ENCODE measurements at places on chromosomes 2 and 18.

GRCh38 chr2:38038682-38039081, 37.3 kb downstream of the CYP1B1 start:
- no peak for DNase-seq

GRCh38 chr18:42048158-42048557, 93.1 kb downstream of the PIK3C3 start:
- DNase-seq, result peak; percentile 93

DNA sequence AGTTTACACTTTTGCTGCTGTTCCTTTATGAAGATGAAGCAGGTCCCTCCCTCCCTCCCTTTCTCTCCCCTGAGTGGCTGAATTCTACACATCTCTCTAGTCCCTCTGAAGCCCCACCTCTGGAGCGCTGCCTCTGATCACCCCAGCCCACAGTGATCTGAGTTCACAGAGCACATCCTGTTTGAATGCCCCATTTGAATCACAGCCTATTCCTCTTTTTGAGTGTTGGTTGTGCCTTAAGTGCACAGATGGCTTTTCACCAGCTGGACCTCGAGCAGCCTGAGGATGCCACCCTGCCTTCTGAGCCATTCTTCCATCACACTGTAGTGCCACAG, 87.1 kb downstream of the ITGB1BP1 start:
- DNase-seq, result no peak

DNA sequence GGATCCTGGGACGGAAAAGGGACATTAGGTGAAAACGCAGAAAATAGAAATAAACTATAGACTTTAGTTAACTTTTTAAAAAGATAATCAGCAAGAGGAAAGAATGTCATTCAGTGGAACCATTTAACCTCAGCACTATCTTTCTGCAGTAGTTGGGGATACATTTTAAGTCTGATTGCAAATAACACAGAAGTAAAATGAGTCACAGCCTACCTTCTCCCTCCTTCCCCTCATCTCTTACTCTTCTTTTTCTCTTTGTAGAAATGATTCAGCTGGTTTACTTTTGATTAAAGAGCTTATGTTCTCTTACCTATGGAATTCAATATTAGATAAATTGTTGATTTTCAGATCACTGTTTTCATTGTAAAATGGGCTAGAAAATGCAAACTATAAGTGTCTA, 171.2 kb downstream of the FAM210A start:
- DNase-seq, result no peak

GRCh38 chr2:76316691-76317090, 606.0 kb upstream of the GCFC2 start:
- no peak for DNase-seq

- DNase-seq, result no peak
Measured at GRCh38 chr2:58494071-58494501, 253.0 kb upstream of the FANCL start.

DNA sequence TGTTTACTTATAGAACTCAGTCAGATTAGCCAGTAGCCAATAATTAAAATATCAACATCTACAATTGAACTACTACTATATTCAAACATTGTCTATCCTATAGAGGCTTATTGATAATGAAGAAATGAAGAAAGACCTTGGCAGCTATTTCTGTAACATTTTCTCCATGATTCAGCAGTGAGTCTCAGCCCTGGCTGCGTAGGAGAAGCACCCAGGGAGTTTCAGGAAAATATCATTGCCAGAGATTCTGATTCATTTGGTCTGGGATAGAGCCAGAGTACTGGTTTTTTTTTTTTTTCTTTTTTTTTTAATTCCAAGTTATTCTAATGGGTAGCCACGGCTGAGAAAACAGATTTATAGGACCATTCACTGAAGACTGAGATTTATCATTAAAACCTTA, 404.8 kb downstream of the TXNL1 start:
- DNase-seq, result peak; percentile 89

DNA sequence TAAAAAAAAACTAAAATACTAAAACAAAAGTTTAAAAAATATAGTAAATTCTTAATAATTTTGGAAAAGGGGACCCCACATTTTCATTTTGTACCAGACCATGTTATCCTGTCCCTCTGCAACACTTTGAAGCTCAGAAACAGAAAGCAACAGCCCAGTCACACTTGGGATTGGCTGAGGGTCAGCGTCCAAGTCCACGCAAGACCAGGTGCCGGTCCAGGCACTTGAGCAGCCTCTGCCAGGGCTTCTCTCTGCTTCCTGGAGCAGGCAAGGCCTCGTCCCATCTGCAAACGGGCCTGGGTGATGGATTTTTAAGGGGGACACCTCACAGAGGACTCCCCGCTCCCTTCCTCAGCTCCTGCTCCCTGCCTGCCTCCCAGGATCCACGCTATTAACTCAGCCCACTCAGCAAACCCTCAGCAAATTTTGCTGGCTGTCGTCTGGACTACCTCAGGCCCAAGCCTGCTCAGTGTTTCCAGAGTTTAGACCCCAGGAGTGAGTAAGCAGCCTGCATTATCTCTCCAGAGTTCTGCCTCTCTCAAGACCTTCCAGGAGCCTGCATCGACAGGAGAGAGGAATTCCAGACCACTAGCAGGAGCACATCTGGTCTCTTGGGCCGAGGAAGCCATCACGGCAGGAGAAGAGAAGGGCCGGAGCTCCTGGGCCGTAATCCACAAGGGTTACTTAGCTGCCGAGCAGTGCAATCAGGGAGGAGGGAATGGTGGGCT, 88.7 kb upstream of the STPG4 start:
- no peak for DNase-seq

DNA sequence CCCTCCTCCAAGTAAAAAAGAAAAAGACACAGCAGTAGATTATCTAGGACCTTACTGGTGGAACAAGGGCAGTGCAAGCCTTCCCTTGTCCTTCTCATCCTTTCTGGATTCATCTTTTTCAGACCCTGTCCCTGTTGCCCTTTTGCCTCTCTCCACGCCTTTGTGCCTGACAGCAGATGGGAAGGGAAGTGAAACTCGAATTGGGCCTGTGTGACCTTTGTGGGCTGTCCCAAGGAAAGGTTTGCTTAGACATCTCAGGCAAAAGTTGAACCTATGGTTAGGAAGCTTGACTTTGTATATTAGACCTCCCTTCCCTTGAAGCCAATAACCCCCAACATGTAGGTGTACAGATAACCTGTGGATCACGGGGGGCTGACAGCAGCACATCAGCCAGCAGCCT, 185.3 kb downstream of the PRKCE start:
- no peak for DNase-seq

DNA sequence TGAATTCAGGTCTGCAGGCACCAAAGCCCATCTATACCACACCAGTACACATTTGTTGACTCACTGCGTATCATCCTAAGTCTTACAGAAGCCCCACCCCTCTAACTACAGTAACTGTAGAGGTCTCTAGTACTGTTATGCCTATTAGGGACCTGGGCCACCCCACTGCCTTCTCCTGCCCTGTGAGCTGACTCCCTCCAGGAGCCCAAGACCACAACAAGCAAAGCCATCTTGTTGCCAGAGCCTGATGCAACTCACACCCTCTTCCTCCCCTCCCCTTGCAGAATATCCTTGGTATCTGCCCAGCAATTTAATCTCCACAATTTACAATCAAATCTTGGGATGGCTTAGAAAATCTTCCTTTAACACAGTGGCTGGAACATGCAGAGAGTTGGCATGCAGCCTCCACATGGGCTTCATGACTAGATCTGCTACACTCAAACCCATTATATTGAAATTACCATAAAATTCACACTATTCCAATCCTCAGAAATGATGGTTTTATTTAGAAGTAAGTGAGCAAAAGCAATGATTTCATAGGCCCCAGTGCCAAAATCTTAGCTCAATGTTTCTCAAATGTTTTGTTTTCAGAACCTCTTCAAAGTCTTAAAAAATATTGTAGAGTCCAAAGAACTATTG, 17.7 kb upstream of the CYP1B1 start:
- DNase-seq, result peak; percentile 39

DNA sequence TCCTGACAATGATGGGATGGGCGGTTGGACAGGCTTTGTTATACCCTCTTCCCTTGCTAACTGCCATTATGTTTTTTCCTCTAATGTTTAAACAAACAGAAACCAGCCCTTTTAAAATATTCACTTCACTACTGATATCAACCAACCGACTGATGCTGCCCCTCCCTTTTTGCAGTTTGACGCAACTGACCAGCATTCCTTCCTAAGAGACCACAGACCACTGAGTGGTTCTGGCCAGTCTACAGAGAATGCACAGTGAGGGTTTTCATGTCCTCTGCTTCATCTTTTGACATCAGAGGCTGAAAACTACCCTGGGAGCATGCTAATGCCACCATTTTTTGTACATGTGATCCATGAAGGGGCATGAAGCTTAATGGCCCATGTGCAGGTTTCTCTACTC, 85.3 kb downstream of the CYP26B1 start:
- no peak for DNase-seq

DNA sequence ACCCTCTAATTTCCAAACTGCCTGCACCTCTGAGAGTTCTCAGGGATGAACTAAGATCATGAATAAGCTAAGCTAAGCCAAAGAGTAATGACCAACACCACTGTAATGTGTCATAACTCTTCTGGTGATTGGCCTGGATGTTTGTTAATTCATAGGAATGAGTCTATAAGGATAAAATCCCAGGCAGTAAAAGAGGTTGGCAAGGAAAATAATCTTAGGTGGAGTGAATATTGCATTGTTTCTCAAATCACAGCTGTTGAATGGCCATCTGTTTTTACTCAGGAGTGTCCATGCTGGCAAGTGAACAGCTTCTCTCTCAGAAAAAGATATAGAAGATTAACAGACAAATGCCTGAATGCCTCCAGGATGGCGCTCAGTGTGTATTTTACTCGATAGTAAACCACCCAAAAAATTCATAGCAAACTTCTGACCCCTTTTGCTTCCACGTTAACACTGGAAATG, 60.8 kb upstream of the GLS start:
- peak; percentile 93 for DNase-seq

- no peak for DNase-seq
Measured at GRCh38 chr2:180002198-180002770, 4.8 kb downstream of the CWC22 start.

DNA sequence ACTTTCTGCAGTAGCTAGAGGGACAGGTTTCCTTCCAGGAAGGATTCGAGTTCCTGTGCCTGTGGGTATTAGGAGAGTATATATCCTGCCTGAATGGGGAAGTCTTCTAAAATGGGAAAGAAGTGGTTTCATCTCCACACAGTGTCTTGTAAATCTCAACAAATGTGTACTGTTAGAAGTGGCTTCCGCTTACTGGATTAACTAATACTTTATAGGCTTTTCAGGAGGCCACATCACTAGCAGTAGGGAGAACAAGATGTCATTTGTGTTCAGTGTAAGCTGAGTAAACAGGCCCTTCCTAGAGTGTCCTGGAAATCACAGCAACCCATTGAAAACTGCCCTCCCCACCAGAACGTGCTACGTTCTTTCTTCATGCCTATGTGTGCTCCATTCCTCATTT, 12.5 kb upstream of the POLR1B start:
- DNase-seq, result no peak

DNA sequence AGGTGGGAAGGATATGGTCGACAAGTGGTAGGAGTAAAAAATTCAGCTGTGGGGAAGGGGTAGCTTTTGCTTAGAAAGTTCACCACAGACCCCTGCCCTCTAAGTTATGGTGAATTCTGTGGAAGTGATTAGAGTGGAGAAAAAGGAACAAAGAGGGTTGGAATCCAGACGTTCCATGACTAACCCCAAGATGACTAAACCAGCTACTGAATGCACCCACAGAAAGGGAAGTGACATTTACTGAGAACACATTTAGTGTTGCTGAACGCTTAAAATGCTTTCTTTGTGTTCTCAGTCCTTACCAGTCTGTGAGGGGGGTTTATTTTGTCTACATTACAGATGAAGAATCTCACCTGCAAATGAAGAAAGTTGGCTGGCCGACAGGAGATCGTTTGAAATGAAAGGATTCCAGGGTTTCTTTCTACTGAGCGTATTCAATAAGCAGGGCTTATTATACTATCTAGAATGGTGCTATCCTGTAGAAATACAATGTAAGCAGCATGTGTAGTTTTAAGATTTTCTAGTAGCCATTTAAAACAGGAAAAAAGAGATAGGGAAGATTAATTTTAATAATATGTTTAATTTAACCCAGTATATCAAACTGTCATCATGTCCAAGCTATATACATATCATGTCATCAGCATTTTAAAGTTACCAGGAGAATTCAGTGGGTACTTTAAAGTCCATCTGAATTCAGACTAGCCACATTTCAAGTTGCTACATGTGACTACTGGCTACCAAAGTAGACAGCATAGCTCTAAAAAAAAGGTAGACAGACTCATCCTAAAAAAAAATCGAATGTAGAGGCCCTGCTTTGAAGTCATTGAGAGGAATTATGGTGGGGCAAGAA, 60.1 kb downstream of the LIMS1 start:
- peak; percentile 81 for DNase-seq

- no peak for DNase-seq
Measured at GRCh38 chr2:19454125-19454524, 95.7 kb upstream of the OSR1 start.

GRCh38 chr2:207215308-207215707, 49.6 kb upstream of the KLF7 start:
- no peak for DNase-seq

DNA sequence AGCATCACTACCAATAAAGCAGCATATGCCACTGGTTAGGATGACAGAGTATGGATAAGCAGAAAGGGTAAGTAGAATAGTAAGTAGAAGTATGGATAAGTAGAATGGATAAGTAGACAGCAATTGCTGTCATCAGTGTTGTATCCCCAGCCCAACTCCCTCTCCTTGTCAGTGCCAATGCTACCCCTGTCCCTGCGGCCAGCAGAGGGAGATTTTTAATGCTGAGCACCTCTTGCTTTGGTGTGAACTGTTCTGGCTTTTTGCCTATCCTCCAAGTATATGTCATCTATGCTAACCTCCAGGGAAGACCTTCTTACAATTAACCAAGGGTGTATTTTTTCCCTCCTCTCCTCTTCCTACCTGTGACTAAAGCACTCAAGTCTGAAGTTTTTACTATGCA, 136.7 kb upstream of the SPHKAP start:
- DNase-seq, result peak; percentile 29

DNA sequence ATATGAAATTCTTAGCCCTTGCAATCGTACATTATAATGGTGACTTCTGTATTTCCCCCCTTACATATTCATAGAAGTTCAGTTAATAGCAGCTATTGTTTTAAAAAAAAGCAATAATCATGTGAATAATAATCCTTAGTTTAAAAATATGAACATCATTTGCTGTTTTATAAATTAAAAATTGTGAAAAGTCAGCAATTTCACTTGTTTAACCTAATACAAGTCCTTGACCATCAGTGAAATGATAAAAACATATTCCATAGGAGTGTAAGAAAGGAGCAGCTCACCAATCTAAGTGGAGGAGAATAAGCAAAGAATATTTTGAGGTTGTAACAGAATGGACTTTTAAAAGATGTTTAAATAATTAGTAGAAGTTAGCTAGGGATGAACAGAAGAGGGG, 650.2 kb downstream of the SUCLG1 start:
- no peak for DNase-seq

- DNase-seq, result peak; percentile 54
Measured at GRCh38 chr18:61833978-61834377, 58.8 kb downstream of the RNF152 start.

GRCh38 chr2:111072220-111072871, 48.4 kb upstream of the BCL2L11 start:
- DNase-seq, result peak; percentile 85

DNA sequence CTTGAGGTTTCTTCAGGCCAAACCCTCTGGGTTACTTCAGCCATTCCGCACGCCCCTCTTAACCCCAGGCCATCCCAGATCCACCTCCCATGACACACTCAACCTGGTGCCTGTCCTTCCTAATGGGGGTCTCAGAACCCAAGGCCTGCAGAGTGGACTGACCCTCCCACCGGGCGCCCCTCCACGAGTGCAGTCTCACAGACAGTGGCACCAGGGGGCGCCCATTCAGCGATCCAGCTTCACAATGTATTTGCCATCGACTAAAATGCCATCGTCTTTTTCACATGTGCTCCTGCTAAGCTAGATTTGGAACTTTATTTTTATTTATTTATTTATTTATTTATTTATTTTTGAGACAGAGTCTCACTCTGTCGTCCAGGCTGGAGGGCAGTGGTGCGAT, 38.5 kb downstream of the INPP5D start:
- DNase-seq, result no peak

Data from adipocyte (in vitro differentiated cells).